ENCODE measurements at places on chromosomes 16 and 17. TPM values are rescaled to one million over a fixed set of nuclear protein-coding genes. Genes with fewer than 3 reads are reported as not detected.

DNA sequence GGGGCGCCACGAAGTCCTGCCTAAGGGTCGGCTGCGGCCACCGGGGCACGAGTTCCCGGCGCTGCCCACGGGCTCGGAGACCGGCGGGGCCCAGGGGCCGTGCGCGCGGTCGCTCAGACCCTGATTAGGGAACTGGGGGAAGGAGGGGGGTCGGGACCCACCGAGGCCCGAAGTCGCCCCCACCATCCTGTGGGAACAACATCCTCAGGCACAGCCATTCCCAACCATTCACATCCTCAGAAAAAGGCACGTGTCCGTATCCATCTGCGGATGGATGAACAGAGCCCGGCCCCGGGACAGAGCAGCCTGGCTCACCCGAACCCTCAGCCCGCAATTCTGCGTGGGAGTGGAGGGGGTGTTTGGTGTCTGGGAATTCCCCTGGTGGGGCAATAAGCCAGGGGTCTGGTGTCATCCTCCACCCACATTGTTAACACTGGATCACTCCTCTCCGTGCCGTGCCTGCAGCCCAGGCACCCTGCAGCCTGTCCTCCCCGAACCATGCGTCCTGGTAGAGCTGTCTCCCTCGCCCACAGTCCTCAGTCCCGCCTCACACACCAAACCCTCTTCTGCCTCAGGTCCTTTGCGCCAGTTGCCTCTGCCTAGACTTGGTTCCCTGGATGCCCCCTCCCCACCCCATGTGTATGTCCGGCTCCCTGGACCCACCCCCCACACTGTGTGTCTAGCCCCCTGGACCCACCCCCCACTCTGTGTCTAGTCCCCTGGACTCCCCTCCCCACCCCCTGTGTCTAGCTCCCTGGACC is 789 bp upstream of the CCDC57 start:
- no peaks in the 10 kb centered on the region for H3K36me3 ChIP-seq
- DNase-seq: peak; percentile 61
- H3K4me3 ChIP-seq: peak overlapping the region; percentile 95

DNA sequence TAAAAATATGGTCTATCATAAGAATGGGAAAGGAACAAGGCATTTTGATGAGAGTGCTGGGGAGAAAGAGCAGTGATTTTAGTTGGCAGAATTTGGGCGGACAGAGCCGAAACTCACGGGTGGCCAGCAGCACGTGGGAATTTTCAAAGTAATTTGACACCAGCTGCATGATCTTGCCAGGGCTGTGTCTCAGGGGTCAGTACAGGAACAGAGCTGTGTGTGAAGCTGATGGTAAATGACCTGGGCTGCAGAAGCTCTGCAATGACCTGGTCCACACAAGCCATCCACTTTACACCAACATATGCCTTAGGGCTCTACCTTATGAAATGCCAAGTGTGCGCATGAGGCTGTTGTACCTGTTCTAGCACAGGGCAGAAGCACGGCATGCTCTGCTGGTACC is 112.0 kb downstream of the ZFHX3 start:
- H3K36me3 ChIP-seq: no peaks in the 10 kb centered on the region
- no peak for DNase-seq
- no peak overlapping the region for H3K4me3 ChIP-seq
- no peak overlapping the region for H3K27ac ChIP-seq
- H3K27me3 ChIP-seq: no peaks in the 10 kb centered on the region

- no peaks in the 10 kb centered on the region for H3K27me3 ChIP-seq
- H3K4me1 ChIP-seq: peaks cover 14% of the 10 kb centered on the region
- peak; percentile 44 for DNase-seq
- peak overlapping the region; percentile 57 for H3K27ac ChIP-seq
These were observed 37.2 kb upstream of the RGS9 start for GRCh38 chr17:65099941-65100315.

DNA sequence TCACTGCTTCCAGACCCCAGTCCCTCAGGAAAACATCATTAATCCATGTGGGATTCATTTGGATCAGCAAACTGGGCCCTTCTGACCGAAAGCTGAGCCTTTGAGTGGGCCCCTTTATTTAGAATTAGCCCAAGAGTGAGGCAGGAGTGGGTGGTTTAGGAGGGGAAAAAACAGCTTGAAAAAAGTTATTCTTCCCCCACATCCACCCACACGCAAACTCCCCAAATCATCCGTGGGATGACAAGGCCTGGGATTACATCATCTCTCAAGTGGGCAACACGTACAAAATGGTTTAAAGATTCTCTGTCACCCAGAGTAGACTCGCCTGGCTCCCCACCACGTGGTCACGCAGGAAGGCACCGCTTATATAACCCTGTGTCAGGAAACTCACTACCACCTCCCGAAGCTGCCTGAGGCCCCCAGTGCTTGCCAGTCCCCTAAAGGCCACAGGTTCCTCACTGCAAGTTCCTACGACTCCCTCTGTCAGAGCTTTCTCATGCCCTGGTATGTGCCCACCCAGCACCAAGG is 27.6 kb downstream of the GSG1L start:
- DNase-seq: no peak
- no peaks in the 10 kb centered on the region for H3K27me3 ChIP-seq
- no peak overlapping the region for H3K4me3 ChIP-seq
- H3K27ac ChIP-seq: no peak overlapping the region

DNA sequence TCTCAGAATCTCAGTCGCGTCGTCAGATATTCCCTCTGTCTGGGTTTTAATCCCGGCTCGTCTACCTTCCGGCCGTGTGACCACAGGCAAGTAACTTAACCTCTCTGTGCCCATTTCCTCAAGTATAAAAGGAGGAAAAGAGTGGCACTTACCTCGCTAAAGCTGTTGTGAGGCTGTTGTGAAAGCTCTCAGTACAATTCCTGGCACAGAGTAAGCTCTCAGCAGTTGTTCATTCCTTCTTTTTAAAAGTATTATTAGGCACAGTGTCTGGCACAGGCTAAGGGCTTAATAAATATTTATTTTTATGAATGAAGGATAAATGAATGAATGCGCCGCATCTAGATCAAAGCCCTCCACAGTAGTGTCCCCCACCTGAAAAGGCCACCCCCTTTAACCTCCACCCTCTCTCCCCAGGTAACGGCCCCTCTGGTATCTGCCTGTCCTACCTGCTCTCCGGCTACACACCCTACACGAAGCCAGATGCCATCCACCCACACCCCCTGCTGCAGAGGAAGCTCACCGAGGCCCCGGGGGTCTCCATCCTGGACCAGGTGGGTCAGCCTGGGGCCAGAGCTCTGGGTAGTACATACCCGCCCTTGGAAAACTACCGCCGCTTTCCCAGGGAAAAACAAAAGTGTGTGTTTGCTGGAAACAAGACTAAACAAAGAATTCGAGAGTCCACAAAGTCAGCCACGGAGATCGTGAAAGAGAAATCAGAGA is 6.0 kb downstream of the OSGIN1 start:
- H3K36me3 ChIP-seq: peaks cover 3% of the 10 kb centered on the region
- H3K27ac ChIP-seq: no peak overlapping the region
- DNase-seq: no peak
- peaks cover 27% of the 10 kb centered on the region for H3K4me1 ChIP-seq
- no peaks in the 10 kb centered on the region for H3K27me3 ChIP-seq

- H3K36me3 ChIP-seq: no peaks in the 10 kb centered on the region
- no peak overlapping the region for H3K27ac ChIP-seq
- DNase-seq: peak; percentile 82
- no peak overlapping the region for H3K4me3 ChIP-seq
- H3K27me3 ChIP-seq: no peaks in the 10 kb centered on the region
These were observed 17.3 kb upstream of the WFDC1 start for GRCh38 chr16:84277244-84277823.

DNA sequence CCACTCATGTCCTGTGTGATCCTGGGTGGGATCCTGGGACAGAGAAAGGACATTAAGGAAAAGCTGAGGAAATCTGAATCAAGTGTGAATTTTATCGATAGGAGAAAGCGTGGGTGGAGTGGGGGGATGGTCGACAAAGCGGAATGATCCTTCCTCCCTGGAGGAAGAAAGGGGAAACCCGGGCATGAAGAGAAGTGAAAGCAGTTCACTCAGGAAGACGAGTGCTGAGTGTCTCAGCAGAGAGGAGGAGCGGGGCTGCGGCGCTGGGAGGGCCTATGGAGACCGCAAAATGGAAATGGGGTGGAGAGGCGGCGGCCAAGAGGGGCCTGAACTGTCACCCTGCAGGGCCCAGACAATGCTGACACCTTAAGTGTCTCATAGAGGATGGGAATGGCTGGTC is 8.7 kb downstream of the ZDHHC7 start:
- no peaks in the 10 kb centered on the region for H3K27me3 ChIP-seq
- H3K4me3 ChIP-seq: peak overlapping the region; percentile 10
- H3K4me1 ChIP-seq: peaks cover 82% of the 10 kb centered on the region

DNA sequence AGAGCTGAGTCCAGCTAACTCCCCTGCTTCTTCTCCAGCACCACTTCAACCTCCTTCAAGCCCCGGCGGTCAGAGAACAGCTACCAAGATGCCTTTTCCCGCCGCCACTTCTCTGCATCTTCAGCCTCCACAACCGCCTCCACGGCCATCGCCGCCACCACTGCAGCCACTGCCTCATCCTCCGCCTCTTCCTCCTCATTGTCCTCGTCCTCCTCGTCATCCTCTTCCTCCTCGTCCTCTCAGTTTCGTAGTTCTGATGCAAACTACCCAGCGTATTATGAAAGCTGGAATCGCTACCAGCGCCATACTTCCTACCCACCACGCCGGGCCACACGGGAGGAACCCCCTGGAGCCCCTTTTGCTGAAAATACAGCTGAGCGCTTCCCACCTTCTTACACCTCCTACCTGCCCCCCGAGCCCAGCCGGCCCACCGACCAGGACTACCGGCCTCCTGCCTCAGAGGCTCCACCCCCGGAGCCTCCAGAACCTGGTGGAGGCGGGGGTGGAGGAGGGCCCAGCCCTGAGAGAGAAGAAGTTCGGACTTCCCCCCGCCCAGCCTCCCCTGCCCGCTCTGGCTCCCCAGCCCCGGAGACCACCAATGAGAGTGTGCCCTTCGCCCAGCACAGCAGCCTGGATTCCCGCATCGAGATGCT is 7.1 kb downstream of the SETD1A start:
- H3K4me3 ChIP-seq: no peak overlapping the region
- DNase-seq: no peak
- no peaks in the 10 kb centered on the region for H3K27me3 ChIP-seq

TPSD1 gene
- total RNA-seq: 11.8 TPM

ZFP3 gene
- 9.7 TPM for total RNA-seq

SLC5A11 gene
- total RNA-seq: 0.86 TPM
